Mammary epithelial cell (primary cell): ENCODE measurements at places on chromosomes 7 and 10. TPM values are rescaled to one million over a fixed set of nuclear protein-coding genes. Genes with fewer than 3 reads are reported as not detected.

Gene ZNF804B
- total RNA-seq, result not detected in 2 replicates

- no peak for DNase-seq
Measured at GRCh38 chr7:23117841-23118240, 12.3 kb downstream of the KLHL7 start.

DNA sequence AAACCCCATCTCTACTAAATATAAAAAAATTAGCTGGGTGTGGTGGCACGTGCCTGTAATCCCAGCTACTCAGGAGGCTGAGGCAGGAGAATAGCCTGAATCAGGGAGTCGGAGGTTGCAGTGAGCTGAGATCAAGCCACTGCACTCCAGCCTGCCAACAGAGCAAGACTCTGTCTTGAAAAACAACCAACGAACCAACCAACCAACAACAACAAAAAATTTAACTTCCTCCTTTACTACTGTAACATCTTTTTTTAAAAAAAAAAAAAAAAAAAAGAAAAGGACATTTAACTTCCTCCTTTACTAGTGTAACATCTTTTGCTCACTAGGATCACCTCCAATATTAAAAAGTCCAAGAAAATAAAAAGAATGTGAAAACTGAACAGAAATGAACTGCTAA, 92.3 kb upstream of the TMEM168 start:
- no peak for DNase-seq

- DNase-seq, result no peak
Measured at GRCh38 chr7:122306320-122307227, 2.0 kb upstream of the FEZF1 start.

GRCh38 chr7:48551652-48552051, 372.7 kb upstream of the CDC14C start:
- peak; percentile 11 for DNase-seq

- DNase-seq, result no peak
Measured at GRCh38 chr7:91866599-91867148, 13.8 kb downstream of the MTERF1 start.

DNA sequence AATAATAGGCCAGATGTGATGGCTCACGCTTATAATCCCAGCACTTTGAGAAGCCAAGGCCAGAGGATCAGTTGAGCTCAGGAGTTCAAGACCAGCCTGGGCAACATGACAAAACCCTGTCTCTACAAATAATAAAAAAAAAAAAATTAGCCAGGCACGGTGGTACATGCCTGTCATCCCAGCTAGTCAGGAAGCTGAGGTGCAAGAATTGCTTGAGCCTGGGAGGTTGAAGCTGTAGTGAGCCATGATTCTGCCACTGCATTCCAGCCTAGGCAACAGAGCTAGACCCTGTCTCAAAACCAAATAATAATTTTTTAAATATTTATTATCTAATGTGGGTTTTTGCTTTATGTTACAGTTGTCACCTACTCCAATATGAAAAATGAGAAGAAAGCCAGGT, 178.9 kb downstream of the ADK start:
- peak; percentile 69 for DNase-seq

Gene SDHAF3
- 10.0 TPM for total RNA-seq

- DNase-seq, result no peak
Measured at GRCh38 chr7:113790025-113790424, 128.8 kb downstream of the PPP1R3A start.

Gene VSTM4
- under 0.01 TPM for total RNA-seq

GRCh38 chr10:61896854-61897661, 4.4 kb upstream of the ARID5B start:
- DNase-seq, result no peak

DNA sequence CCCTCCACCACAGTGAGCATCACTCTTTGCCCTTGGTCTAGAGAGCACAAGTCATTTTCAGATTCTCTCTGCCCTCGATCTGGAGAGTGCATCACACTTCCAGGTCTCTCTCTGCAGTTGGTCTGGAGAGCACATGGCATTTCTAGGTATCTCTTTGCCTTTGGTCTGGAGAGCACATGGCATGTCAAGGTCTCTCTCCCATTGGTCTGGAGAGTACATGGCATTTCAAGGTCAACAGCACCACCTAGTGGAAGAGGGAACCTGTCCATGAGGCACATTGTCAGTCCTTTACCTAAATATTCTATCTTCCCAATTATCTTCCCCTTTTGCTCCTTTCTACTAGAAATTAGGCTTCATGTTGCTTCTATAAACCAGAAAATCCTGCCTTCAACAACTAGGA, 1139.4 kb downstream of the XPNPEP1 start:
- peak; percentile 27 for DNase-seq

DNA sequence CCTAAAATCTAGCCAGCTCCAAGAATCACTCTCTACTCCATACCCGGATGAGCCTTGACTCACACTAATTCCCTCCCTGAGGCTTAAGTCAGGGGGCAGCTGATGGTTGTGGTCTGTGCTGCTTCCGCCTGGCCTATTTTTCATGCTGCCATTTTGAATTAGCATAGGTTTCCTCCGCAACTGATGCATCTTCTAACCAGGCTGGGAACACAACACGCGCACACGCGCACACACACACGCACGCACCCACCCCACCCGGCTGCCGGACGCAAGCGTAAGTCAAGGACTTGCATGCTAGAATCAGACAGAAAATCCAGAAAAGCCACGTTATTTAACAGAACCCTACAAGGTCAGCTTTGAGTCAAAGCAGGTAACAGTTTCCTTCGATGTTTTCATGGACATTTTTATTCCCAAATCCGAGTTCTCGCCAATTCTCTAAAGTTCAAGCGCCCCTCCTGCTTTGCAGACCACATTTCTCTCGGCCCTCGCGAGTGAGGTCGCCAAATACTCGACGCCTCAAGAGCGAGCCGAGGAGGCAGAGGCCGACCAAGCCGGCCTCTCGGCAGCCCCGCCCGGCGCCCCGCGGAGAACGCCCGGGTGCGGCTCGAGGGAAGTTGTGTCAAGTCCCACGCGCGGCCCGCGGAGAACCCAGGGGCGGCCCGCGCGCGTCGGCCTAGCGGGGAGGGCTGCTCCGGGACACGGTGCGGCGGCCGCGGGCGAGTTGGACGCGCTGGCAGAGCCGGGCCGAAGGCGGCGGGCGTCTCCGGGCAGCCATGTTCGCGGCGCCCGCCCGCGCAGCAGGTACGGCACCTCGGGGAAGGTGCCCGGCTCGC, 961 bp downstream of the SCRN1 start:
- peak; percentile 63 for DNase-seq

Gene STOX1
- 0.07 TPM in 1 of 2 replicates, not detected in the other for total RNA-seq

Gene GDF2
- not detected for total RNA-seq

GRCh38 chr7:120794106-120794729, 63.7 kb downstream of the TSPAN12 start:
- peak; percentile 54 for DNase-seq

DNA sequence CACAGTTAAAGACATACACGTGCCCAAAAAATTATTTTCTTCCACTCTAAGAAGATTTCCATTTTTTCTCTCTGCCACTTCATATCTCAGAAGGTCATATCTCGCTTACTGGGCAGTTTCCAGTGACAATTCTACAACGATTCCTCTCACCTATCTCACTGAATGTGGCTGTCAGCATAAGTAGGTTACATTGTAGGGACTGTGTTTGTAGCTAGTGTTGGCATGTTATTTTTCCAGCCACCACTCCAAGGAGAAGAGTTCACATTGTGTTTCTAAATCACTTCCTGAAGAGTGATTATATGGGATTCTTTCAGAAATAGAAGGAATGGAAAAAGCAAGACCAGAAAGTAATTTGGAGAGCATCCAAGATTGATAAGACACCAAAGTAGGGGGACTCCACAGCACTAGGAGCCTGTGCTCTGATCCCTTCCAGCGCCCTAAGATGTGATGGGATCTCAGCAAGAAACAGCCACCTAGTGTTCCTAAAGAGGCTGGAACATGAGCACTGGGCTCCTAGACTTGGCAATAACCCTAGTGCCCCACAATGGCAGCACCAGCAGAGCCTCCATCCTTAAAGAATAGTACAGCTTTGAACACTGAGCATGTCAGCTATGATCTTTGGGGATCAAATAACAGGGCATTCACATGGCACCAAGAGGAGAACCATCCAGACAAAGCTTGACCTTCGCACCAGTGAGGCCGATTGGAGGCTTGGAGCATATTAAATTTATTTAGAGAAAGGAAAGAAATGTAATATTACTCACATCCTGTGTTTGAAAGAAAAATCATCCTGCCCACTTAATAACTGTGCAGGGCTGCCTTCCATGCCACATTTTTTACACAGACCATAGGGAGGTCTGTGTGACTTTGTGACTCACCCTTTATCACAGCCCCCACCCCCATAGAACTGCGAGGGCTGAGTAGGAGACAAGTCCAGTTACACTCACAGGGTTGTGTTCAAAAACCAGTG, 51.8 kb downstream of the CAV1 start:
- DNase-seq, result peak; percentile 84

GRCh38 chr10:26057466-26057865, 123.4 kb downstream of the MYO3A start:
- DNase-seq, result no peak

Gene PIP
- total RNA-seq, result not detected in 2 replicates

- DNase-seq, result no peak
Measured at GRCh38 chr10:59995862-59996261, 89.5 kb upstream of the CCDC6 start.

GRCh38 chr10:95461611-95462010, 99.6 kb downstream of the SORBS1 start:
- no peak for DNase-seq

DNA sequence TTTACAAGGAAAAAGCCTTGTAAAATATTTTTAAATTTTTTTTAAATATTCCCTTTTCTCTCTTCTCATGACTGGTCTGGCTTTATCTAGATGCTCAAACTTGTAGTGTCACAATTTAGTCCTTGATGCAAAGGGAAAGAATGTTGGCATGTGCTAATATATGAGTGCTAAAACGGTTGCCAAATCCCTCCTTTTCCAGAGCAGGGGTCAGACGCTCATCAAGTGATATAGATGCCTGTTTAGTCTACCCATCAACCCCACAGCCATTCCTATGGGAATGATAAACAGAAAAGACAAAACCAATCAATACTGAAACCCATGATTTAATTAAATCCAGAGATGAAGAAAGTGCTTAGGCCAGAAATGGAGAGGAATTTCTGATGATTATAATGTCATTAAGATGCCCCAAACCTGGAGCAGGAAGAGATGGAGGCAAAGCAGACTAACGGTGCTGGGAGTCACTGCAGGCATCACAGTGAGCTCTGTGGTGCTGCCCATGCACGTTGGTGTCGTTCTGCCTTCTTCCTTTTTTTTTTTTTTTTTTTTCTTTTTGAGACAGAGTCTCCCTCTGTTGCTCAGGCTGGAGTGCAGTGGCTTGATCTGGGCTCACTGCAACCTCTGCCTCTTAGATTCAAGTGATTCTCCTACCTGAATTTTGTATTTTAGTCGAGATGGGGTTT, 210.1 kb upstream of the STK17A start:
- DNase-seq, result no peak

- DNase-seq, result no peak
Measured at GRCh38 chr7:14374336-14374735, 384.9 kb upstream of the ETV1 start.

DNA sequence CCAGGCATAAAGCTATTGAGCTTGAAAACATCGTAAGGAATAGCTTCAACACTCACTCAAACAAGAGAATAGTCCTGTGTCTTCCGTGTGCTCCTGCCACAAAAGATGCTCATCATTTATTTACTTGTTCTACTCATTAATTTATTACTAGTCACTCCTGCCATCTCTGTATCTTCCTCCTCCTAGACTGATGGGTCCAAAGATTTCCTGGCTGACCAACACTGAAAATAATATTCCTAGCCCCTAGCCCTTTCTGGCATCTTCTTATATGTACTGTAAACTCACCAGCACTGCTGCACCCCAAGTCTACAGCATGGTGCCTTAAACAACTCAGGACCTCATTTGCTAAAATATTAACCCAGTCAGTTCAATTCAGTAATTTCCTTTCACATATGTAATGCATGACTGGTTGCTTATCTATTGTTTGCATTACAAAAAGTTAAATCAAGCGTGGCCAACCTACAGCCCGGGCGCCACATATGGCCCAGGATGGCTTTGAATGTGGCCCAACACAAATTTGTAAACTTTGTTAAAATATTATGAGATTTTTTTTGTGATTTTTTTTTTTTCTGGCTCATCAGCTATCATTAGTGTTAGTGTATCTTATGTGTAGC, 86.7 kb upstream of the GSDME start:
- no peak for DNase-seq

Gene EEF1AKMT2
- 15.7 TPM for total RNA-seq

DNA sequence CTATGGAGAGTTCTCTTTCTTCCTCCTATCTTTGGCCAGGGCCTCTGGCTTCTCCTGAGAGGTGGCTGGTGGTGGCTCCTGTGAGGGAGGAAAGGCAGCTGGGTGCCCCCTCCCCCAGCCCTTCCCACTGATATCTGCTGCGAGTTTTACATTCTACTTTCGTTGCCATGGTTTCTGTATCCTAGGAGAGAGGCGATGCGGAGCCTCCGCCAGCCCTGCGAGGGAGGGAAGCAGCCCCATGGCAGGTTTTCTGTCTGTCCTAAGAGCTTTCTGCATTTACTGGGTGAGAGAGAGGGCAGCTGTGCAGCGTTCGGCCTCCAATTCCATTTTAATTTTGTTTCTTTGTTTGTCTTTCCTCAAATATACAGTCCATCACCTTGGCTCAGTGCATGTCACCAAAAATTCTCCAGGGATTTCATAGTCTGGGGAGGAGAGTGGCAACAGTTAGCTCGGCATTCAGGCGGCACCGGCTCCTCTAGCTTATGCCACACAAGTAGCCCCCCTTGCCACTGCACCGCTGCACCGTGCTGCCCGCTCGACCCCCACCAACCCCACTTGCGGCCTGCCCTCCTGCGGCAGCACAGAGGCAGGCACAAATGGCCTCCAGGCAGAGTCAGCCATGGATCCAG, 20.4 kb downstream of the DNAJB12 start:
- no peak for DNase-seq

DNA sequence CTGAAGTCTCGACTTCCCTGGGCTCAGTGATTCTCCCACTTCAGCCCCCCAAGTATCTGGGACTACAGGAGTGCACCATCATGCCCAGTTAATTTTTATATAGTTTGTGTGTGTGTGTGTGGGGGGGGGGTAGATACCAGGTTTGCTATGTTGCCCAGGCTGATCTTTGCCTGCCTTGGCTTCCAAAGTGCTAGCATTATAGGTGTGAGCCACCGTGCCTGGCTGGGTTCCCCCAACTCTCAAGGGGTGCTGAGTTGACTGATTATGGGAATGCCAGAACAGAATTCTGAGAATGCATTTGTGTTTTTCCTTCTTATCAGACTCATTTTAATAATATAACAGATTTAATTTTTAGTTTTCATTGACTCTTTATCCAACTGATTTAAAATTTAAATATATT, 19.5 kb downstream of the RPA3 start:
- no peak for DNase-seq

- no peak for DNase-seq
Measured at GRCh38 chr10:131905603-131906268, 4.9 kb downstream of the PPP2R2D start.

DNA sequence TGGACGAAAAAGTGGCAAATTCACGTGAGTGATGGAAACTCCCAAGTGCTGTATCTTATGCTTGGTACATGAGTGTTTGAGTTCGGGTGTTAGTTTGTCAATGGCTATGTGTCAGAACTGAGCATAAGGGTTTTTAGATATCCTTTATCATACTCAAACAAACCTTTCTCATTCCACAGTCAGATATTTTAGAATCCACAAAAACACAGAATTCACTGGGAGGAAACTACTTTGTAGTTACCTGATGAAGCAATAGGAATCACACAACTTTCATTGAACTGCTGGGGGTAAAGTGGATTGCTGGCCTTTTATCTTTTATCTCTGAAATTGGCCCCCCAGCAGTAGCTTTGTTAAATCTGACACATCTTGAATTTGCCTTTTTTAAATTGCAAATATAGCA, 64.0 kb downstream of the DKK1 start:
- DNase-seq, result no peak
